Right atrium auricular region (tissue), 2 donors: ENCODE measurements at places on chromosomes 5 and 9.

DNA sequence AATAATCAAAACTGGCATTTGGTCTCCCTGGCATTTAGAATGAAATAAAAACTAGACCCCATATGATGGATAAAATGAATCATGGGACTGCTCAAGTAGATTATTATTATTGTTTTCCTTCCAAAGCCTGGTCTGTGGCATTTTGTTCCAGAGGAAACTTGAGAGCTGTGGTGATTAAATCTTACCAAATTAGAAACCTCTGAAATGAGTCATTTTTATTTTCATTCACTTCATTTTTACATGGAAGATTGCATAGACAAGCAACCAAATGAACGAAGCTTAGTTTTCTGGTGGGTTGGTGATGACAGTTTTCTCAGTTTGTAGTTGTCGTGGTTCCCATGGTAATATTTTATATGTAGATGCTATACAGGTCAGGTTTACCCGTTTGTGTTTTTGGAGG lies 23.4 kb downstream of the PAM start:
- DNase-seq: no peak

GRCh38 chr9:15578714-15579113 lies 25.9 kb downstream of the CCDC171 start:
- DNase-seq: no peak

- no peak for DNase-seq
Observed at GRCh38 chr9:73067074-73067473, 84.6 kb upstream of the ANXA1 start.

- no peak for DNase-seq
Observed at GRCh38 chr9:97675655-97676054, 21.5 kb downstream of the XPA start.

- DNase-seq: no peak
Observed at GRCh38 chr9:83235526-83235925, 172.6 kb upstream of the RASEF start.

DNA sequence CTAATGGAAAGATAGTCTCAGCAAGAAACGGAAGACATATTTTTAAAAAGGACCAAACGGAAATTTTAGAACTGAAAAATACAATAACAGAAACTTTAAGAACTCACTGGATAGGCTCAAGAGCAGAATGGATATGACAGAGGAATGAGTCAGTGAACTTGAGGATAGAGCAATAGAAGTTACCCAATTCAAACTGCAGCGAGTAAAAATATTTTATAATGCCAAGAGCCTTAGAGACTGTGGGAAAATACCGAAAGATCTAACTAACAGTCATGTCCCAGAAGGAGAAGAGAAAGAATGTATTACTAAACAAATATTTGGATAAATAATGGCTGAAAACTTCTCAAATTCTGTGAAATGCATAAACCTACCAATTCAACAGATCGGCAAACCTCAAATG lies 40.8 kb downstream of the ADAMTS2 start:
- DNase-seq: no peak

DNA sequence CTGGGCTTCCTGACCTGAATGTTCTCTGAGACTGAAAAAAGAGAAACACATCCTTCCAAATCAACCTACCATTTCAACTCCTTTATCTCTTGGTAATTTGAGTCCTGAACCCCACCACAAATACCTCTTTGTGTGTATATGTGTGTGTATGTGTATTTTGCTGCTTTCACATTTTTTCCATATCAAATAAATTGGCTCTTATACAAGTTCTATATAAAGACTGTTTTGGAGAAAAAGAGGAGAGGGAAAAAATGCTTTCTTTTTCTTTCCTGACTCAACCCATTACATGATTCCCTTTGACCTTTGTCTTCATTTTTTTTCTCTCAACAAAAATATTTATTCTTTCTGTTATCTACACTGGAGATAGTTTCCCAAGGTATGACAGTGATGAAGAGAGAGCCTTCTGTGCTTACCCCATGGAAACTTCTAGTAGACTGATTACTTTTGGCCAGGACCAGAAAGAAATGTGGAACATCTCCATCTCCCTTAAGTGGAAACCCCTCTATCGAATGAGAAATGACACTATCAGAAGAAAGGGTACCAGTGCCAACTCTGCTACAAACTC lies 85.3 kb downstream of the PAPPA start:
- no peak for DNase-seq

DNA sequence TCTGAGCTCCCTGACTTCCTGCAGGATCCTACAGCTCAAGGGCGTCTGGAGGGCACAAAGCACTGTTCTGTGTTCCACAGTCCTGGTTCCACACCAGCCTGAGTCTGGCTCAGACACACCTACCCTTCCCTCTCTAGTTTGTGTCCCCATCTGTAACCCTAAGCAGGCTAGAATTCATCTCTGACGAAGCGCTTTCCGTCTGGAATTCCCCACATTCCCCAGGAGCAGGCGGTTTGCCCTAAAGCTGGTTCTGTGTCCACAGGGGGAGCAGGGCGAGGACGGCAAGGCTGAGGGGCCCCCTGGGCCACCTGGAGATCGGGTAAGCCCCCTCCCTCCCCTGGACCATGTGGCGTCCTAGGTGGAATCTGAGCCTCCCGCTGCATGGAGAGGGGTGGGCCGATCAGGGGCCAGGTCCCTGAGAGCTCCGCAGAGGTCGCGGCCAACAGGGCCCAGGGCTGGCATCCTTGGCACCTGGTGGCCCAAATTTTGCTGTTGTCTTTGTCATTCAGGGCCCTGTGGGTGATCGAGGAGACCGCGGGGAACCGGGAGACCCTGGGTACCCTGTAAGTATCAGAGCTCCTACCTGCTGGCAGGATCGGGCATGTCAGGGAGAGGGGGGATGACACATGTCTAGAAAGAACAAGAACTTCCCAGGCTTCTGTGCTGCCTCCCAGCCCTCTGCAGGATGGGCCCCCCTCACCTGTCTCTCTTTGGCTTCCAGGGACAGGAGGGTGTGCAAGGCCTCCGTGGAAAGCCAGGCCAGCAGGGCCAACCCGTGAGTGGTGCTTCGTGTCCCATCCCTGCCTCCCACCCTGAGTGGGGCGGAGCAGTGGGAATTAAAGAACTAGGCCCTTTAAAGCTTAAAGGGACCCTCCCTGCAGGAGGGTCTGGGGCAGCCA lies 34.5 kb upstream of the ORM1 start:
- no peak for DNase-seq

GRCh38 chr9:89388084-89388867 lies 70.0 kb downstream of the SECISBP2 start:
- peak; percentile 78 for DNase-seq

DNA sequence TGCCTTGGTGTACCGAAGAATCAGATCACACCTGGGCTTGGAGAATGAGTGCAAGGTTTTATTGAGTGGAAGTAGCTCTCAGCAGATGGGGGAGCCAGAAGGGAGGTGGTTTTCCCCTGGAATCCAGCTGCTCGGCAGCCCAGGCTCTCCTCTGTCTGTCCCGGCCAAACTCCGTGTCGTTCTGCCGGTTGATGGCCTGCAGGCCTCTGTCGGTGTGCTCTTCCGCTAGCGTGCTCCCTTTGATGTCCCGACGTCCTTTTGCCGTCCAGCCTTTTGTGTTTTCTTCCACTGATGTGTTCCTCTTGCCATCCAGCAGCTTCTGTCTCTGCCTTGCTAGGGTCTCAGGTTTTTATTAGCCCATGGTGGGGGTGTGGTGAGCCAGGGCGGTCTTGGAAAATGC lies 28.0 kb upstream of the MIER3 start:
- DNase-seq: no peak

DNA sequence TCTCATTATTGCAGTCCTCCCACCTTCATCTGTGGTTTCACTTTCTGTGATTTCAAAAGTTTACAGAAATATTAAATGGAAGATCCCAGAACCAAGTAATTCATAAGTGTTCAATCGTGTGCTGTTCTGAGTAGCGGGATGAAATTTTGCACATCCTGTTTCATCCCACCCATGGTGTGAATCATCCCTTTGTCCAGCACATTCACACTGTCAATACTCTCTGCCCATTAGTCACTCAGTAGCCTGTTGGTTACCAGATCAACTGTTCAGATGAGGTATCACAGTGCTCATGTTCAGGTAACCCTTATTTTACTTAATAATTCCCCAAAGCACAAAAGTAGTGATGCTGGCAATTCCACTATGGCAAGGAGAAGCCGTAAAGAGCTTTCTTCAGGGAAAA lies 26.8 kb downstream of the FAM81B start:
- DNase-seq: no peak

GRCh38 chr5:152560512-152561137 lies 155.5 kb upstream of the NMUR2 start:
- no peak for DNase-seq

- no peak for DNase-seq
Observed at GRCh38 chr5:154364771-154365170, 81.0 kb upstream of the SAP30L start.

- no peak for DNase-seq
Observed at GRCh38 chr5:62340392-62340791, 34.4 kb downstream of the KIF2A start.

DNA sequence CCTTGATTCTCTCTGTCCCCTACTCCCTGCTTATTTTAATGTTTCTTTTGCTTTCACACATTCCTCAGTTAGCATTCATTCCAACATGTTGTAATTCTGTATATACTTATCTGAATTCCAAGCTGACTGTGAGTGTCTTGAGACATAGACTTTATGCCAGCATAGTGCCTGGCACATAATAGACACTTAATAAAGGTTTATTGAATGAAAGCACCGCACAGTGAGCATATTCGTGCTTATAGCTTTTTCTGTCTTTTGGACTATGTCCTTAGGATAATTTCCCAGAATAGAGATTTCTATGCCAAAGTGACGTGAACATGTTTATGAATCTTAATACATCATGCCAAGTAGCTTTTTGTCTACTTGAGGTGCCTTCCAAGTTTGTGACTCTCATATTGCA lies 174.6 kb downstream of the CD180 start:
- DNase-seq: no peak

DNA sequence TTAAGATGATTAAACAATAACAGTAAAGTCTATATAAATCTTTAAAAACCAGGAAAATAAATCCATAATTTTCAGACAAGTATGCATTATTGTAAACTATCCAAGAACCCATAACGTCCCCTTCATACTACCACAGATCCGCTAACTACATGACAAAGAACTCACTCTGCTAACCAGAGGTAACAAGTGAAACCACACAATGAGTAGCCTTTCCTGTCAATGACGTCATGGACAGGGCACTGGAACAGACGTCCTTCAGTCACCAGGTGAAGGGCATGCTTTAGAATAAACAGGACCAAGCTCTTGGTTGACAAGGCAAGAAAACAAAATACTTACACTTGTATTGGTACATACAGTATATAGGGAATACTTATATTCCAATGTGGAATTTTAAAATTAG lies 45.2 kb downstream of the RNF130 start:
- no peak for DNase-seq

- no peak for DNase-seq
Observed at GRCh38 chr9:105132606-105133005, 111.8 kb upstream of the SLC44A1 start.

DNA sequence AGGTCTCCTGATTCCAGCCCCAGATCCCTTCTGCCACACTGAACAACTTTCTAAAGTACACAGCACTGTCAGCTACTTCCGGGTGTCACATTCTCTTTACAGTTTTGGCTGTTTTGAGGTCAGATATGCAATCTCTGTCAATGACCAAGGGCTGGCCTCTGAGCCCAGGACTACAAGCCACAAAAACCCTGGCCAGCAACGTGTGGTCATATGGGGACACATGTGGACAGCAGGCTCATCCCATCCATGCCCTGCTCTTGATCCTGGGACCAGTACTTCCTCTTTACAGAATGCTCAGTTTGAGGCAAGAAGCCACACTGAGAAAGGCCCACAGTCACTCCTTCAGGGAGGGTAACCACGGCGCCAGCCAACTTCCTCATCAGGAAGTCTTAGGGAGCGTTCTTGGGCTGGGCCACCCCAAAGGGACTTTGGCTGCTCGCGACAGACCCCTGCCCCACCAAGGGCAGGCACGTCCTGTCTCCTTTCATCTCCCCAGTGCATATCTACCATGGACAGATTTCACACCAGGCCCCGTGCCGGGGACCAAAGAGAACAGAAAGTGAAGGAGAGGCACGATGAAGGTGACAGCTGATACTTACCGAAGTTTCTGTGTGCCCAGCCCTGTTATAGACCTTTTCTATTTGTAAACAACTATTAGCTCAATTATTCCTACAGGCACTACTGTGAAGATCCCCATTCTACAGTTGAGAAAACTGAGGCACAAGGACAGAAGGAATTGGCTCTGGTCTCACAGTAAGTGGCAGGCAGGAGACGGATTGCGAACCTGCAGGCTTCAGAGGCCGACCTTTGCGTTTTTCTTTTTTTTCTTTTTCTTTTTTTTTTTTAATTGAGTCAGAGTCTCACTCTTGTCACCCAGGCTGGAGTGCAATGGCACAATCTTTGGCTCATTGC lies 37.3 kb downstream of the STK10 start:
- peak; percentile 80 for DNase-seq

- peak; percentile 43 for DNase-seq
Observed at GRCh38 chr9:126721564-126721981, 83.3 kb upstream of the ZBTB43 start.

DNA sequence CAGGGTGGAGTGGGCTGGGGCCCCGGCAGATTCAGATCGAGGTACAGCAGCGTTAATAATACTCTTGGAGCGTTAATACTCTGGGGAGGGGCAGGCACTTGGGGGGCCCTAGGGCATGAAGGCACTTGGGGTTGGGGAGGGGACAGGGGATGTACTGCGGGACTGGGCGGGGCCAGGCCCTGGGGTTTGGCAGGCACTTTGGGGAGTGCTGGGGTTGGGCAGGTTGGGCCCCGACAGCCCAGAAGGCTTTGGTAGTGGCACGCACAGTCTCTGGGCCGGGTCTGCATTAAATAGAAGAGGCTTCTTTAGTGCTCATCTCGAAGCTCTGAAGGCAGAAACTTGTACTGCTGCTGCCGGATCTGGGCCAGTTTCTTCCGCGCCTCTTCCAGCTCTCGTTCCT lies 7.8 kb upstream of the TPM2 start:
- DNase-seq: no peak

DNA sequence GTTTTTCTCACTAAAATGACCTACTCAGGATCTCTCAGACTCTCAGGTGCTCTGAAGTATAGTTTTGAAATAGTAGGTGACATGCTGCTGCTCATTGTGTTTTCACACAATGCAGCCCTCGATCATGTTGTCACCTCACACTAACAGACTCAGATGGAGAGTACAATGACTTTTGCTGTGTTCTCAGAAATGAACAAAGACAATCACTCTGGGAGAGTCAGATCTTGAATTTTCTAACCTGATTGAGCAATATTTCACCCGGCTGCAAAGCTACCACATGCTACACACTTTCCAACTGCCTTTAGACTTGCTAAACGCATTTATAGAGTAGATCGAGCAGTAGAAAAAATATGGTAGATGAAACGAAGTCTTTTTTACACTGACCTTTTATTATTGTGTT lies 113.4 kb downstream of the ST8SIA4 start:
- no peak for DNase-seq

DNA sequence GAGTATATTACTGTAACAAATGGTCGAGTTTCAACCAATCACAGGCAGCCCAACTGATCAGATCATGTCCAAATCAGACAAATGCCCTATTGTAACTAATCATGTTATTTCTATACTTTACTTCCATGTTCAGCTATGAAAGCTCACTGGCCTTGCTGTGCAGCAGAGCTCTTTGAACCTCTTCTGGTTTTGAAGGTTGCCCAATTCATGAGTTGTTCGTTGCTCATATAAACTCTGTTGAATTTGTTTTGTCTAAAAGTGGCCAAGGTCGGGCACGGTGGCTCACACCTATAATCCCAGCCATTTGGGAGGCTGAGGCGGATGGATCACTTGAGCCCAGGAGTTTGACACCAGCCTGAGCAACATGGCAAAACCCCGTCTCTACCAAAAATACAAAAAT lies 21.6 kb downstream of the PDE6A start:
- DNase-seq: no peak

- no peak for DNase-seq
Observed at GRCh38 chr5:72427488-72428437, 79.4 kb downstream of the ZNF366 start.
